ENCODE measurements at places on chromosomes 7 and 10. TPM values are rescaled to one million over a fixed set of nuclear protein-coding genes. Genes with fewer than 3 reads are reported as not detected.

- DNase-seq: no peak
Measured at GRCh38 chr10:44417761-44418160, 32.9 kb upstream of the CXCL12 start.

The C7orf33 gene
- not detected for total RNA-seq

- no peak for DNase-seq
Measured at GRCh38 chr10:36366843-36367242, 724.7 kb upstream of the FZD8 start.

The CPVL gene
- 1.8 TPM for total RNA-seq

DNA sequence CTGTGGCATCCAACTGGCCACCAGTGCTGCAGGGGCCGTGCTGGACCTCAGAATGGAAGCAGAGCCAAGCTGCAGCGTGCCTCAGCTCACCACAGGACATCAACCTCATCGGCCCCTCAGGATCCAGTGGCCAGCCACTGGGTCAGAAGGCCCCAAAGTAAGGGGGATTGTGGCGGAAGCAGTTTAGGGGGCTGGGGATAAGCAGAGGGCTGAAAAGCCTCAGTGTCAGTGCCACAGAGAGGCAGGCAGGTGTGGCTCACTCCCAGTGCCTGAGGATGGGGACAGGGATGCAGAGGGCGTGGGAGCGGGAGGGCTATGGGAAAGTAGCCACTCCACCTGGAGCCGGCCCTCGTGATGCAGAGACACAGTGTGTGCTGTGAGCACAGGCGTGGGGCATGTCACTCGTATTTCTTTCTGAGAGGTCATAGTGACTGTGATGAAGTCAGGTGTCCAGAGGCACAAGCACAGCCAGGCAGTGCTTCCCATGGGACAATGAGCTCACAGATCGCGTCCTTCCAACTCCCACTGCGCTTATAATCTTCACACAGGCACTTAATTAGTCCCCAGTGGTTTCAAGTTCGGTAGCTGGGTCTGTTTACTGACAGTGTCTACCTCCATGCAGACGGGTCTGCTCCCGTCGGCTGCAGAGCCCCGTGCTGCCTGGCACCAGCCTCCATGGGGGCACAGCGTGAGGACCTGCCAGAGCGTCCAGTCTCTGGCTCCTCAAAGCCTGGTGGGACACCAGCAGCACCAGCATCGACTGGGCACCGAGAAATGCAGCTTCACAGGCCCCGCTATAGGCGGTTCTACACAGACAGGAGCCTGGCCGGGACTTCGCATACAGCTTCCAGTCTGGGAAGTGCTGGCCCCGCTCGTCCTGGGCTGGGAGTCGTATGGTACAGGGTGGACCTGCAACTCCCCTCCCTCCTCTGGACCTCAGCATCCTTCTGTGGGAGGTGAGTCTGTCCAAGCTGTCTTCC is 42.9 kb upstream of the CNPY1 start:
- no peak for DNase-seq

All from activated CD8-positive, alpha-beta memory T cell treated with anti-CD3 and anti-CD28 coated beads, Interleukin-2, amount 10 ng/mL, durations not matched to agents 7 days and 5 days (primary cell).